Kidney epithelial cell (primary cell): ENCODE measurements at places on chromosomes 6 and 20.

DNA sequence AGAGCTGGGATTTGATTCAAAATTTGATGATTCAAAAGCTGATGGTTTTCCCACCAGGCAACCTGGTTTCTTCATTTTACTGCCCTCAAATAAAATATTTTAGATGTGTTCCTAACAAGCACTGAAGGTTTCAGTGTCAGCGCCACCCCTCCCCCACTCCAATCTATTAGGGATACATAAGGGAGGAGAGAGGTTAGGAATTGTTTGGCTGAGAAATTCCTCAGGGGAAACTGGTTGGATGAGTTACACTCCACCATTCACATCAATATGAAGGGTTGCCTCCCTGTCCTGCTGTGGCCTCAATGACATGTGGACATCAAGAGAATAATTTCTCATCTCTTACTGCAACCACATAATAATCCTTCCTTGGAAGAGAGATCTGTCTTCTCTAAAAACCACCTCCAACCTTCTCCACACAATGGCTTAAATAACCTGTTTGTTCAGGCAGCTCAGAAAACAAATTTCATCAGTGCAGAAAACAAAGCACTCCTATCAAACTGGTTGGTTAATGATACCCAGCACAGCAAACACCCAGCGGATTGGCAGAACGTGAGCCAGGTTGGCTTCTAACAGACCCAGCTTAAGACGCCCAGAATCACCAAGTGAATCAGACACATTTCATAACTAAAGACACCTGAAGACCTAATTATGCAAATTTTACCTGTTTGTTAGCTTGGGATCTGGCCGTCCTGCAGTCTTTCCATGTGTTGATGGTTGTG, 136.0 kb upstream of the SGK1 start:
- no peak for DNase-seq

DNA sequence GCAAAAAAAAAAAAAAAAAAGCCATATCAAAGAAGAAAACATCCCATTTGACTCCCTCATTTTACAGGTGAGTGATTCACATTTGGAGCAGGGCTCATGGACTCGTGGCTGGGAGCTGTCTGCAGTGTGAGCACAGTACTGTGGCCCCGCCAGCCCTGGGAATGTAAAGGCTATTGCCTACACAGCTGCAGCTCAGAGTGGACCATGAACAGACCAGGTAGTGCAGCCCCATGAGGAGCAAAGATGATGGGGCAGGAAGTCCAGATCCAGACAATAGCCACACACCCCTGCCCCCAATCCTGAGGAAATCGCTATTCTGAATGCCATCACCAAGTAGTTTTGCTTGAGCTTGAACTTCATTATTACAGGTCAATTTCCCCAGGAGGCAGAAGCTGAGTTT, 55.4 kb downstream of the LINC00237 start:
- no peak for DNase-seq

GRCh38 chr6:138310821-138311220, 66.9 kb upstream of the SMIM28 start:
- no peak for DNase-seq

DNA sequence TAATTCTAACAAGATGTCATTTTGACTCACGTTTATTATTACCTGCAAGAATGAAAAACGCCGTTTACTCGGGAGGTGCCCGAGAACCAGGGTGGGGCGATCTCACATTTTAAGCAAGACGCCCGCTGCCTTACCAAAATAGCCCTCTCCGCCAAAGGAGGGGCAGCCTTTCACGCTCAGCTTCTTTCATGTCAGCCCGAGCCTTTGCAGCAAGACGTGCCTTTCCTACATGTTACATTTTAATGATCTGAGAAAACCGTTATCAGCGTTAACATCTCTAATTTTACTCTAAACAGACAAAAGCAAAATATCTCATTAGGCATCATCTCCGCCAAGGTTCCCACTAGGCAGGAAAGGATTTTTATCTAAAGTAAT, 2.0 kb downstream of the BACH2 start:
- no peak for DNase-seq

DNA sequence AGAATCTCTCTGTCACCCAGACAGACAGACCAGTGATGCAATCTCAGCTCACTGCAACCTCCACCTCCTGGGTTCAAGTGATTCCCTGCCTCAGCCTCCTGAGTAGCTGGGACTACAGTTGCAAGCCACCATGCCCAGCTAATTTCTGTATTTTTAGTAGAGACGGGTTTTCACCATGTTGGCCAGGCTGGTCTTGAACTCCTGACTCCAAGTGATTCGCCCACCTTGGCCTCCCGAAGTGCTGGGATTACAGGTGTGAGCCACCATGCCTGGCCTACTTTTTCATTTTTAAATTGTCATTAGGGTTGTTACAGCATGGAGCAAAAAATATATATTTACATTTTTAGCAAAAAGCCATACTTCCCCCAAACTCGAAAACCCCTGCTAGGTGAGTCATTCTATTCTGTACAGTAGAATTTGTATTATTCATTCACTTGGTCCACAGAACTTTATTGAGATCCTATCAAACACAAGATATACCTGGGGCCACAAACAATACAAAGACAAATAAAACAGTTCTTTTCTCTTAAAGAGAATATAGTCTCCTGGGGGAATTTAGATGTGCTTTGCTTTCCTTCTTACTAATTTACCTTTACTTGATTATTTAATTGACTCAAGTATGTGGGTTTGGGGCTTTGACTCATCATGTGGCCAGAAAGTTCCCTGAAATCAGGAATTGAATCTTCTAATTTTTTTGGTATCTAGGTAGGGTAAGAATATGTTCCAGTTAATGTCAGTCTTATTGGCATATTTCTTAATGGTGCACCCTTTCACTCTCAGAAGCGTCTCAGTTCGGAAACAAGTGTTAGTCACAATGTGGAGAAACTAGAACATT, 16.6 kb upstream of the CCND3 start:
- no peak for DNase-seq

DNA sequence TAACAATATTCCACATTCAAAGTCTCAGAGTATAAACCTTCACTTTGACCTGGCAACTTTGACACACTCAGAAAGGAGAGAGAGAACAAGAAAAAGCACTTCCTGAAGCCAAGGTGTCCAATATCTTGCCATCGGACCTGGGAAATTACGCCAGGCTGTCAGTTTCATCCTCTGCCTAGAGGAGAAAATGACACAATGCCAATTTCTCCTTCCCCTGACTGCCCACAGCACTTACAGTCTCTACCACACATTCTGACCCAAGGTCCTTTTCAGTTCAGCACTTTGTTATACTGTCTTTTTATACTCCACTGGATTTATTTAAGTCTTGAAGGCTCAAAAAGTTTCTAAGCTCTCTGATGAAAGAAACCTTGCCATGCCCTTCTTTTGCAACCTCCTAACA, 250.4 kb downstream of the GMPR start:
- no peak for DNase-seq

DNA sequence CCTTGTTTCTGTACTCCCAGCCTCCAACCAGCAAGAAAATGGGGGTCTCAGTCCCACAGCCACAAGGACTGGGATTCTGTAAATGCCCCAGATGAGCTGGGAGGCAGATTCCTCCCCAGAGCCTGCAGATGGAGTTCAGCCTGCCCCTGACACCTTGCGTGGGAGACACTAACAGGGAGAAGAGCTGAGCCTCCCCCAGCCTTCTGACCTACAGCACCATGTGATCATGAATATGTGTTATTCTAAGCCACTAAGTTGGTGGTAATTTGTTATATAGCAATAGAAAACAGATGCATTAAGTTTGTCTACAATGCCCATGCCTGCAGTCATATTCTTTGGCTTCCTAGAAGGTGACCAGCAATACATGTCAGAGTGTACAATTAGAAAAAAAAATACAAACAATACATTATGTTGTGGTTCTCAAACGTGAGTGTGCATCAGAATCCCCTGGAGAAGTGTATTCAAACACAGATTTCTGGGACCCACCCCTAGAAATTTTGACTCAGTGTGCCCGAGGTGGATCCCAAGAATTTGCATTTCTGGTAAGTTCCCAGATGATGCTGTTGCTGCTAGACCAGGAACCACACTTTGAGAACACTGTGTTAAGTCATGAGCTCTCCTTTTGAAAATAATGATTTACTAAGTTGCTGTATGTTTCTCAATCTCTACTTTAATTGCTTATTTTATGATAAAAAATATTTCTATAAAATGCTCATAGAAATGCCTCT, 39.9 kb downstream of the SLC22A3 start:
- DNase-seq, result no peak

GRCh38 chr20:43525021-43525420, 17.5 kb downstream of the L3MBTL1 start:
- no peak for DNase-seq

- no peak for DNase-seq
These were observed 735.6 kb downstream of the RFPL4B start for GRCh38 chr6:113082745-113083144.

GRCh38 chr20:64011366-64011779, 24.6 kb upstream of the C20orf204 start:
- DNase-seq, result no peak

- no peak for DNase-seq
These were observed 204.4 kb downstream of the SAMD5 start for GRCh38 chr6:147712841-147713240.

DNA sequence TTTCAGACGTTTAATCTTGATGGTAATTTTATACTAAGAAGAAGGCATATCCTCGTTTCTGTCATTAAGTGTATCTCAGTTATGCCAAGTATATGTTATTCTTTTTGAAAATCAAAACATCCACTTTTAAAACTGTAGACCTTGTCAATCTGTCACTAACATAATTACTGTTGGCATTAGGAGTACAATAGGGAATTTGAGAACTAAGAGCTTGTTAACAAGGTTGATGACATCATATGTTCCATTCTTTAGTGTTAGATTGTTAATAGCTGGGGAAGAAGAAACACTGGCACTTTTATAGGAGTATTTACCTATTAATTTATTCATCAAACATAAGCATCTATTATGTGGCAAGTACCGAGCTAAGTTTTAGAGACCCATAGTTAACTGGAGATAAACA, 76.2 kb downstream of the MAP3K4 start:
- DNase-seq, result no peak
